ENCODE measurements at places on chromosomes 3 and 15.

GRCh38 chr3:191973820-191974219, 512.9 kb downstream of the PYDC2 start:
- H3K4me3 ChIP-seq: no peak overlapping the region
- H3K27me3 ChIP-seq: no peaks in the 10 kb centered on the region
- H3K36me3 ChIP-seq: no peaks in the 10 kb centered on the region
- H3K27ac ChIP-seq: no peak overlapping the region
- DNase-seq: peak; percentile 2

DNA sequence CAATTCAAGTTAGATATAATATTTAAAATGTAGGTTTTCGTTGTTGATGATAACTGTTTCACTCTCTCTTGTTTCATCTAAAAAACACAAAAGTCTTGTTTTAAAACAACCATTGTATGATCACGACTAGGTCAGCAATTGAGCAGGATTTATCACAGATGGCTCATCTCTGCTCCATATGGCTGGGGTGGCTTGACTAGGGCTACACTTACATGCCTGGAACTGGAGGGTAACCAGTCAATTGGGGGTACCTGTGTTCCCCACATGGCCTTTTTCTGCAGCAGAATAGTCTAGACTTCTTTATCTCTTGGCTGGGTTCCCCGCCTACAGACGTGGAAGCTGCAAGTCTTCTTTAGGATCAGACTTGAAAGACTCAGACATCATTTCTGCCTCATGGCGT, 103.9 kb downstream of the ARPP21 start:
- DNase-seq: no peak
- no peaks in the 10 kb centered on the region for H3K27me3 ChIP-seq
- H3K36me3 ChIP-seq: peaks cover 32% of the 10 kb centered on the region
- no peak overlapping the region for H3K4me3 ChIP-seq
- no peaks in the 10 kb centered on the region for H3K4me1 ChIP-seq
- H3K27ac ChIP-seq: no peak overlapping the region

DNA sequence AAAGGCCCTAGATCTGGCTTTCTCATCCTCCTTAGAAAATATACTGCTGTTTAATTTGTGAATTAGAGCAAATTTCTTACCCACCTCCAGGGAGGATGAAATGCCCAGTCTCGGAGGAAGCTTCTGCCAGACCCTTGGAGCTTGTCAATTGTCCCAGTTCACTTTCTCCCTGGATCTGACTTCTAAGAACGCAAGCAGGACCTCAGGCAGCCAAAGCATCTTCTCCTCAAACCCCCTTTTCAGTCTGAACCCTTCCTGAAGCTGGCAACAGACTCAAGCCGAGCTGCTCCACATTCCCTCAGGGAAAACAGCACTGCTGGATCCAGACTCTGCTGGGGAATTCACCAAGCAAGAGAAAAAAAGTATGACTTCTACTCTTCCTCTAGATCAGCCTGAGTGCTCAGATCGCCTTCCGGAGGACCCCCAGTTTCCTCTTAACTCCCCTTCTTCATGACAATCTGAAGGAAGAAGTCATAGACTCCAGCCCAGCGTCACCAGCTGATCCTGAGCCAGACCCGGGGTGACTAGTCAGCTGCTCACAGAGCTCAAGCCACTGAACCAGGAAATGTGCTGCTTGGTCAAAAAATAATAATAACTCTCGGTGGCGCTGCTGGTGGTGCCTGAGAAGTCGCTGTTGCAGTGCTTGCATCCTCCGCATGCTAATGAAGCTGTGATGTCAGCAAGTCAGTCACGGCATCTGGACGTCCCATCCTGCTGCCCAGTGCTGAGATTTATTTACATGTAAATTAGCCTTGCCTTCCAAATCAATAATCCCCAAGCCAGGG, at the start of gene PRICKLE2:
Gene PRICKLE2, minus strand, starts transcription at position 641 of the 785 bp plus-strand sequence. CDS start 26,539 bp downstream, outside the sequence.
- H3K27ac ChIP-seq: peak within 1 kb of the TSS; percentile 92
- H3K27me3 ChIP-seq: no peaks in the 10 kb centered on the region
- H3K36me3 ChIP-seq: no peaks in the 10 kb centered on the region
- peak within 1 kb of the TSS; percentile 46 for H3K4me3 ChIP-seq
- peaks cover 48% of the 10 kb centered on the region for H3K4me1 ChIP-seq

- DNase-seq: peak; percentile 4
- H3K4me3 ChIP-seq: no peak overlapping the region
- no peaks in the 10 kb centered on the region for H3K4me1 ChIP-seq
- no peaks in the 10 kb centered on the region for H3K36me3 ChIP-seq
Observed at GRCh38 chr3:183331498-183331897, 78.4 kb downstream of the B3GNT5 start.

DNA sequence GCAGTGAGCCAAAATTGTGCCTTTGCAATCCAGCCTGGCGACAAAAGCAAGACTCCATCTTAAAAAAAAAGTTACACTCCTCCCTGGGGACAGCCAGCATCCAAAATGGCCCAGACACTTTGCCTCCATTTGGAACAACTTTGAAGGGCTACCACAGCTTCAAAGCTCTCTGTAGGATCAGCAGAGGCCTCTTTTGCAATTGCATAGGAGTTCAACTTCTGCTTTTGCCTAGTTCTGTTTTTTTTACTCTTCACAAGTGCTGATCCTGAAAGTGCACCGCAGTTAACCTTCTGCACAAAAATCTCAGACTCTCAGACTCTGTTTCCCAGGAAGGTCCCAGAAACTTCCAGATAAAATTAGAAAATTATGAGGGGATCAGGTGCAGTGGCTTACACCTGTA, 25.2 kb upstream of the SLC4A7 start:
- no peak for DNase-seq
- no peak overlapping the region for H3K4me3 ChIP-seq
- H3K27me3 ChIP-seq: no peaks in the 10 kb centered on the region
- no peaks in the 10 kb centered on the region for H3K4me1 ChIP-seq
- H3K36me3 ChIP-seq: no peaks in the 10 kb centered on the region
- no peak overlapping the region for H3K27ac ChIP-seq

DNA sequence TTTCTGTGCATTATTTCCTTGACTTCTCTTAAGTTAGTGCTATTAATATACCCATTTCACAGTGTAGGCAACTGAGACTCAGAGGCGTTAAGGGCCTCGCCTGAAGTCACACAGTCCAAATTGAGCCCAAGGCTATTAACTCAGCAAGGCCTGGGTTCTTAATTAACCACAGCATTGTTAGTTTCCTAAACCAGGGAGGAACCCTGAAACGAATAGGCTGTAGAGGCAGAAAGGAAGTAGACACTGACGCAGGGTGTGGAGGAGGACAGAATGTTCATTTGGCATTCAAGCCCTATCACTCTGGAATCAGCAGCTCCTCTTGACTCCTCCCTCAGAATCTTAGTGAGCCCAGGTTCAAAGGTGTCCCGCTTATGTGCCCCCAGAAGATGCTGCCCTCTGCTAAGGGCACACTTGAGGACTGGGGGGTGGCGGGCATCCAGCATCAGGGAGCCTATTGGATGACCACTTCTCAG, 13.9 kb downstream of the ARHGEF3 start:
- peaks cover 18% of the 10 kb centered on the region for H3K4me1 ChIP-seq
- H3K4me3 ChIP-seq: no peak overlapping the region
- no peaks in the 10 kb centered on the region for H3K36me3 ChIP-seq
- no peaks in the 10 kb centered on the region for H3K27me3 ChIP-seq

DNA sequence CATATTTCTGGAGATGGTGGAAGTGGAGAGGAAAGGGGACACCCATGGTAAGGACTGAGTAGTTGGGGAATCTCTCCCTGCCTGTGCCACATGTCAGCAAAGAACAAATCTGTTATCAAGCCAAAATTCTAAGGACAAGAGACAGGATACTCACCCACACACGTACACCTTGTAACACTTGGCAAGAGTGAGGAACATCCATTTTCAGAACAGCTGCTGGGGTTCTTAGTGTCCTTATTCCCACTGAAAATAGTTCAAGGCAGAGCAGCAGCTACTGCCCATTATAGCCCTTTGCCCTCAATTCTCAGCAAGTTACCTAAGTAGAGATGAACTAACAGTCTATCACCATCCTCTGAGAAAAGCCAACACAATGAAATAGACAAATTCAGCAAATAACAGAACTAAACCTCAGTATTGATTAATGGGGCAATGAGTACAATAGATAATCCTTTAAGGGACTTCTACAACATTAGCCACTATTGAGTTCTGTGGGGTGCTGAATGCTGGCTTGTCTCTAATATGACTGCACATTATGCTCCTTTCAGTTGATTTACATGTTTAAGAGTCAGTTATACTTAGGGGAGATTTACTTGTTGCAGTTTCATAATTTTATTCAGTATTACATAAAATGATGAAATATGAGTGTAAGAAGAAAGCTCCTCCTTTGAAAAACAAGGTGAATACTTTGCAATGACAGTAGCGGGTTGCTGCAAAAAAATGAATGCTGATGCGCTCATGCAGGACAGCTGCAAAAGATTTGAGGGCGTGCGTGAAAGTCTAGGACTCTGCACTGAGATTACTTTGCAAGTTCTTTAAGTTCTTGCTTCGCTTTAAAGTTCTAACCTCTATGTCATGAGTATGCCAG, 22.4 kb downstream of the SENP5 start:
- H3K4me3 ChIP-seq: no peak overlapping the region
- no peaks in the 10 kb centered on the region for H3K4me1 ChIP-seq
- DNase-seq: peak; percentile 2
- H3K27ac ChIP-seq: no peak overlapping the region
- no peaks in the 10 kb centered on the region for H3K27me3 ChIP-seq

DNA sequence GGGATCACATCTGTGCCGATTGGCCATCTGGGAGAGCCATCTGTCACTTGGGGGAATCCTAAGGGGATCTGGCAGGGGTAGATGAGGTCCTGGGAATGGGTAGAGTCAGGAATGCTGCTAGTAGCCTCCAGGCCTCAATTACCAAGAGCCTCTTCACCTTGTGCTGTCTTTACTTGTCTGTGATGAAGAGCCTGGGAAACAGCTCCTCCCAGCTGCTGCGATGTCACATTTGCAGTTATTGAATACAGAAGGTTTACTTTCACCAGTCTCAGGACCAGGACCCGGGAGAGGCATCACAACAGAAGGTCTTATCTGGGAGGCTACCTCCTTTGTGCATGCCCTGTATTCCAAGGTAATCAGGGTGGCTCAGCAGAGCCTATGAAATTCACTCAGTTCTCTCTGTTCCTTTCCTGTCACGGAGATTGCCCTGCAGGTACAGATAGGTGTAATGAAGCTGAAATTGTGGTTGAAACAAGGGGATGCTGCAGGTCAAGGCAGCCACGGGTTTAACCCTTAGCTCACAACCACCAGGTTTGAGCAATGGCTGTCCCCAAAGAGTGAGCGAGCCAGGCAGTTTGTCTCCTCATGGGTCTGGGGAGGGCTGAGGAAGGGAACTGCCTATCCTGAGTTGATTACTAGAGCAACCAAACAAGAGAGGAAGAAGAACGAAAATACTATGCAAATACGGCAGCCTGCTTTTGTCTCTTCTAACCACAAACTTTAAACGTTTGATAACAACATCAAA, 298.9 kb upstream of the RORA start:
- no peaks in the 10 kb centered on the region for H3K27me3 ChIP-seq
- no peaks in the 10 kb centered on the region for H3K4me1 ChIP-seq
- no peak overlapping the region for H3K27ac ChIP-seq

DNA sequence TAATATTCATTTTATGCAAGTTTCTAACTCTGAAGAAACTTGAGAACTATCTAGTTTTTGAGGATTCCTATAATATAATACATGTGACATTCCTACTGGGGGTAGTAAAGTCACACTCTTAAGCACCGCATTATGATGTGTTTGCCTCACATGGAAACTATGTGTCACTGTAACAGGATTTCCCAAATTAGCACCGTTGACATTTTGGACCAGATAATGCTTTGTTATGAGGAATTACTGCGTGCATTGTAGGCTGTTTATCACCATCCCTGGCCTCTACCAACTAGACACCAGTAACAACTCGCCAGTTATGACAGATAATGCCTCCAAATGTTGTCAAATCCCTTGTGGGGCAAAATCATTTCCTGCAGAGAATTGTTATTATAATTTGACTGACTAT, 267.8 kb downstream of the RAP2B start:
- H3K27ac ChIP-seq: no peak overlapping the region
- H3K27me3 ChIP-seq: no peaks in the 10 kb centered on the region
- H3K4me3 ChIP-seq: no peak overlapping the region
- no peaks in the 10 kb centered on the region for H3K4me1 ChIP-seq
- DNase-seq: peak; percentile 40
- no peaks in the 10 kb centered on the region for H3K36me3 ChIP-seq

DNA sequence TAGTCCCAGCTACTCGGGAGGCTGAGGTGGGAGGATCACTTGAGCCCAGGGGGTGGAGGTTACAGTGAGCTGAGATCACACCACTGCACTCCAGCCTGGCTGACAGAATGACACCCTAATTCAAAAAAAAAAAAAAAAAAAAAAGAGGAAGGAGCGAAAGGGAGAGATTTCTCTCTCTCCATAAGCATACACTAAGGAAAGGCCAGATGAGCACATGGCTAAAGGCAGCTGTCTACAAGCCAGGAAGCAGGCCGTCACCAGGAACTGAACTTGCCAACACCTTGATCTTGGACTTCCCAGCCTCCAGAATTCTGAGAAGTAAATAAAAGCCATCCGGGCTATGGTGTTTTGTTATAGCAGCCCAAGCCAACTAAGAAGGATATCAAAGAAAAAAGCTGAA, 7.5 kb downstream of the SRGAP3 start:
- DNase-seq: no peak
- peaks cover 10% of the 10 kb centered on the region for H3K4me1 ChIP-seq
- no peaks in the 10 kb centered on the region for H3K36me3 ChIP-seq
- no peak overlapping the region for H3K4me3 ChIP-seq
- H3K27ac ChIP-seq: no peak overlapping the region

DNA sequence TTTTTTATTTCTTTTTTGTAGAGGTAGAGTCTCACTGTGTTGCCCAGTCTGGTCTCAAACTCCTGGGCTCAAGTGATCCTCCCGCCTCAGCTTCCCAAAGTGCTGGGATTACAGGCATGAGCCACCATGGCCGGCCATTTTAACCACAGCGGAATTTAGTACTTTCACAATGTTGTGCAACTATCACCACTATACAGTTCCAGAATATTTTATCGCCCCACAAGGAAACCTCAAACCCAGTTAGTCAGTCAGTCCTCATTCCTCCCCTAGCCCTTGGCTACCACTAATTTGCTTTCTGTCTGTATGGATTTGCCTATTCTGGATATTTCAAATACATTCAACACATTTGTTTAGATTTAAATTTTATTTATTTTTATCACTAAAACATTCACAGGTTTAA, 15.5 kb upstream of the HOMER2 start:
- H3K27ac ChIP-seq: no peak overlapping the region
- H3K27me3 ChIP-seq: no peaks in the 10 kb centered on the region
- no peak overlapping the region for H3K4me3 ChIP-seq
- H3K36me3 ChIP-seq: no peaks in the 10 kb centered on the region
- DNase-seq: no peak

DNA sequence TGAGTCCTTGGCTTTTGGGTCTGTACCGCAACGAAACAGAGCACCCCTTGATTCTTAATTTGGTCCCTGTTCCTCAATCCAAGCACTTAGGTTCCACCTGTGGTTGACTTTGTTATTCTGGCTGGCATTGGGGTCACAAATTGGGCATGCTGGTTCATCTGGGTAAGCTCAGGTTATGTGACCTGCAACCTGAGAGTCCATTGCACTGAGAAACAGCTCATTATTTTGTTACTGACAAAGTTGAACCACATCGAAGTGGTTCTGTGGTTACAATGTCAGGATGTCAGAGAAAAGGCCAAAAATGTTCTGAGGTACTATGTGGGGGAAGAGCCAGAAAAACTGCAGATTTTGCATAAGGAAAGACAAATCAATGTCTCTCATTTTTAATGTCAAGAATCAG, 74.2 kb downstream of the ZNF621 start:
- H3K27me3 ChIP-seq: no peaks in the 10 kb centered on the region
- H3K27ac ChIP-seq: no peak overlapping the region
- H3K4me1 ChIP-seq: no peaks in the 10 kb centered on the region
- DNase-seq: no peak

- DNase-seq: no peak
- H3K27ac ChIP-seq: no peak overlapping the region
- H3K27me3 ChIP-seq: no peaks in the 10 kb centered on the region
- H3K36me3 ChIP-seq: peaks cover 40% of the 10 kb centered on the region
- no peak overlapping the region for H3K4me3 ChIP-seq
- no peaks in the 10 kb centered on the region for H3K4me1 ChIP-seq
Observed at GRCh38 chr15:74913041-74913440, 6.4 kb upstream of the FAM219B start.
